ENCODE measurements at places on chromosomes 4 and X. TPM values are rescaled to one million over a fixed set of nuclear protein-coding genes. Genes with fewer than 3 reads are reported as not detected.

The C1QTNF7 gene
- 2.0 TPM for polyA plus RNA-seq

The SHISA3 gene
- 7.2 TPM for polyA plus RNA-seq

The IGFBP7 gene
- 150 TPM for polyA plus RNA-seq

DNA sequence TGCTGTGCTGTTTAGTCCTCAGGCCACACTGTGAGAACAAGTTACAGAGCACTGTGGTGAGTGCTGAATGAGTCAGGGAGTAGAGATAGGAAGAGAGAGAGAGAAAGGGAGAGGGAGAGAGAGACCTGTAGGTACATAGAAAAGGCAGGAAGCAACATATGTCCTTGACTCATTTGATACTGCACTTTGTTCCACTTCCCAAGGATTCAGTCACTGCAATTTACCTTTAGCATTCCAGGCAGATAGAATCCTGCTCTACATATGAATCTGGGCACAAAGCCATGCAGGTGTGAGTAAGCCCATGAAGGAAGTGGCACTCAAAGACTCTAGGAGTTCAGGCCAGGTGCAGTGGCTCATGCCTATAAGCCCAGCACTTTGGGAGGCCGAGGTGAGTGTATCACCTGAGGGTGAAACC, 1.0 kb upstream of the DAPP1 start:
- no peak for DNase-seq

GRCh38 chrX:154485150-154486051, 1.0 kb downstream of the UBL4A start:
- DNase-seq: no peak

DNA sequence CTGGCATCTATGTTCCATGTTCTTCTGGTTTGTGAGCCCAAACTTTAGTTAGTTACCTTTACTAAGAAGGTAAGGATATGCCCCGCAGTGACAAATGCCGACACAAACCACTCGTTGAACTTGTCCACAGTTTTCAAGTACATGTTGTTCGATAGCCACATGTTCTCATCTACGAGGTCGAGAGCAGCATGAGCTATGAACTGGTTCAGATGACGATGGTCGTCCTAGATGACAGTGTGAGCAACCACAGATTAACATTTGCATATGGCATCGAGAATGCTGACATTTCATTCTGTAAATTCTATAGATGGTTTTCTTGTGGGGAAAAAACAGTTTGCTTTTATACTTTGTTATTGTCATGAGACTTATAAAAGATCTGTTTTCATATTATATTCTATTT, 18.0 kb downstream of the TRAPPC2 start:
- DNase-seq: no peak

DNA sequence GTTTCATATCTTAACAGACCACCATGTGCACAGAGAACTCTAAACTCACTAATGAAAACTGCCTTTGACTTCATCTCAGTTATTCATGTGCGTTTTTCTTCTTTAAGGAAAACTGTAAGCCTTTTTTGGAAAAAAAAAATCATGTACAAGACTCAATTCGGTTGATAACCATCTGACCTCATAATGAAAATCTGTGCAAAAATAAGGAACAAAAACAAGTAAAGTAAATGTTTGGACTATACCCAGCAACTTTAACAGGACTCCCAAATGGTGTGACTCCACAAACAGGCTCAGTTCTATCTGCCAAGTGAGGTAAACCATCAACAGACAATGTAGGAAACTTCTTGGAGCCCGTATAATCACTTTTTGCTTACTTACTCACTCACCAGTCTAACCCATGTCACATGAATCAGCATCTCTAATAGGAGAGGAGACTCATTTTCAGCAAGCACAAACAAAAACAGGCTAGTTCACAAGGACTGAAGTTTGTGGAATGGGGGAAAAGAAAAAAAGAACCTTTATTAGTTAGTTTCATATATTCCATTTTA, 9.3 kb downstream of the APOO start:
- no peak for DNase-seq

DNA sequence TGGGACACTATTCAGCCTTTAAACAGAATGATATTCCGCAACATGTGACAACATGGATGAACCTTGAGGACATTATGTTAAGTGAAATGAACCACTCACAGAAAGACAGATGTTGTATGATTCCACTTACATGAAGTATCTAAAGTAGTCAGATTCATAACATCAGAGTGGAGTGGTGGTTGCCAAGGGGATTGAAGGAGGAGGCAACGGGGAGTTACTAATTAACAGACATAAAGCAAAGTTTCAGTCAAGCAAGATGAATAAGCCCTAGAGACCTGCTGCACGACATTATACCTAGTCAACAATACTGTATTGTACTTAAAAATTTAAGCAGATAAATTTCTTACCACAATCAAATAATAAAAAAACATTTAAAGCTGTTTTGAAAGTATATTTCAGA, 105.0 kb upstream of the NR0B1 start:
- no peak for DNase-seq

DNA sequence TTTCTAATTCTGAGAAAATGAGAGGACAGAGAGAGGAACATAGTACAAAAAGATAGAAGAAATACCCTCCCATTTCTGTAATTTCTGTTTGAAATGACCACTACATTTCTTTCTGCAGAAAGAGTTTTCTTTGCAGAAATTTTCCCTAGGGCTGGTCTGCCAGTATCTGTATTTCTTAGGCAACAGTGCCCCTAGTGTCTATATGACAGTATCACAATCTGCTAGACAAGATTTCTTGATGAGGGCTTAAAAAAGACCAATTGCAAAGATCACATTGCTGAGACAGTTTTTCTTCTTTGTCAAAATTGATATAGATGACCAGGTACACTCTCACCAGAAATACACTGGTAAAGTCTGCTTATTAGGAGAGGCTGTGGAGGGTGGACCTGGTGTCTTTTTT, 81.0 kb upstream of the ZDHHC15 start:
- peak; percentile 19 for DNase-seq

- DNase-seq: no peak
Observed at GRCh38 chr4:182704077-182704476, 213.1 kb downstream of the DCTD start.

Measured in hindlimb muscle (tissue), 1 donor.